Small intestine (tissue), 16 donors: ENCODE measurements at places on chromosomes 13 and 19. TPM values are rescaled to one million over a fixed set of nuclear protein-coding genes. Genes with fewer than 3 reads are reported as not detected.

Gene CCL25
- polyA plus RNA-seq, result 831 TPM

Gene SERPINE3
- not detected for polyA plus RNA-seq

DNA sequence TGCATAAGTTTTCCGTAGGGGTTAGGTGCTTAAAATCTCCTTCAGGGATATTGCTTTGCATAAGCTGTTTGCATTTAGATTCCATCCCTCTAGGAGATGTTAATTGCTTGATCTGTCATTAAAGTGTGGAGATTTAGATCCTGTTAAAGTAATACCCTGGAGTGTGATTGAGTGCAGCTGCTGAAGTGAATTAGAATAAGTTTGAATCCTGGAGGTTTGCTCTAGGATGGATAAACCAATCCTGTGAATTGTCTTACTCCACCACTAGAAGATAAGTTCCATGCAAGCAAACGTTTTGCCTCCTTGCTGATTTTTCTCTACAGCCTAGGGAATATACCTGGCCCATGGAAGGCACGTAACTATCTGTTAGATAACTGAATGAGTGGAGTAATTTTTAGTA, 1487.2 kb upstream of the PRR20A start:
- no peak for DNase-seq

DNA sequence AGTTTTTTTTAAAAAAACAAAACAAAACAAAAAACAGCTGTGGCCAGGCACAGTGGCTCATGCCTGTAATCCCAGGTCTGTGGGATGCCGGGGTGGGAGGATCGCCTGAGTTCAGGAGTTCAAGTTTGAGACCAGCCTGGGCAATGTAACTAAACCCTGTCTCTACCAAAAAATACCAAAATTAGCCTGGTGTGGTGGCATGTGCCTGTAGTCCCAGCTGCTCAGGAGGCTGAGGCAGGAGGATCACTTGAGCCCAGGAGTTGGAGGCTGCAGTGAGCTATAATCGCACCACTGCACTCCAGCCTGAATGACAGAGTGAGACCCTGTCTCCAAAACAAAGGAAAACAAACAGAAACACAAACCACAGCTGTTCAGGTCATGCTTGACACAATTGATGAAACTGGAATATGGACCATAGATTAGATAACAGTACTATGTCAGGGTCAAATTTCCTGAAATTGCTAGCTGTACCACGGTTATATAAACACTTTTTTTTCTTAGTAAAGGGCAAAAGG, 6.9 kb upstream of the ANGPTL4 start:
- peak; percentile 76 for DNase-seq

GRCh38 chr19:43743059-43743458, 11.7 kb downstream of the SMG9 start:
- DNase-seq, result no peak

Gene MAST3
- 27.0 TPM for polyA plus RNA-seq

Gene NEK5
- polyA plus RNA-seq, result not detected

GRCh38 chr19:35306473-35307246, 14.7 kb downstream of the MAG start:
- no peak for DNase-seq

- no peak for DNase-seq
Observed at GRCh38 chr19:24062190-24062589, 24.8 kb upstream of the ZNF254 start.

DNA sequence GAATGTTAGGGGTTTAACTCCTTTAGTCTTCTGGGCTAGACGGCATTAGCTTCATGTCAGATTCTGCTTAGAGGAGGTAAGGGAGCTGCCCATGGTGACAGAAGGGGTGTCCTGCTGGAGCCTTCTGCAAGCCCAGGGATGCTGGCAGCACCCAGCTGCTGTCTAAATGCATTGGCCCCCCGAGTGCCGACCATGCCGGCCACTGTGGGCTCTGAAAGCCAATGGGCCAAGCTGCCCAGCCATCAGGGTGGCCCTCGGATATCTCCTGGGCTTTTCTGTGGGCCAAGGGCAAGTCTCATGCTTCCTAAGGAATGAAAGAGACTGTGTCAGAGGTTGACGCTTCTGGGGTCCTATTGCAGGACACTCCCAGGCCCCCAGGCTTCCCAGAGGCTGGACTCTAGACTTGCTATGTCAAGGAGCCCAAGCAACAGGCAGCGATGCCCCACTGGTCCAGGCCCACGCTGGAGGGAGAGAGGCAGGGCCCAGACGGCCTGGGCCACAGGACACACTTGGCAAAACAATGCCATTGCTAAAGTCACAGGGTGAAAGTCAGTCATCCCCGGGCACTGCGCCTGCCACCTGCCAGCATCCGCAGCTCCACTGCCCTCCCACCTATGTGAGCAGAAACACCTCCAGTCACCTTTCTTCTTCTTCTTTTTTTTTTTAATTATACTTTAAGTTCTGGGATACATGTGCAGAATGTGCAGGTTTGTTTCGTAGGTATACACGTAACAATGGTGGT, 160.2 kb upstream of the GPR12 start:
- no peak for DNase-seq

- peak; percentile 58 for DNase-seq
Observed at GRCh38 chr13:24129914-24130774, 30.4 kb upstream of the SPATA13 start.

GRCh38 chr13:107234319-107235073, 666.6 kb upstream of the ARGLU1 start:
- no peak for DNase-seq

GRCh38 chr13:39452834-39453233, 150.2 kb downstream of the LHFPL6 start:
- DNase-seq, result no peak

DNA sequence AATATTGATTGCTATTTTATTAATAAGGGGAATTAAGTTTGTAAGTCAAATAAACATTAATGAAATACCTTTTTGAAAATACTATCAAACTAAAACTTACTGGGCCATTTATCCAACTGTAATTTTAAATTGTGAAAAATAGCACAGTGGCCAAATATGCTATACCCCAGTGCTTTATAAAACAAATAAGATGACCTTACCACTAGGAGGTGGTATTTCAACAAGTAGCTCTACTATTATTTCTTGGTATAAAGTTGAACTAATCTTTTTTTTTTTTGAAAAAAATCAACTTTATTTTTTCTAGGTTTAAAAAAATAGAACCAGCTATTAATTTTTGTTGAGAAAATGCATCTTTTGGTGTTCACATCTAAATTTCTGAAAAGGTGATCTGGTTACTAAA, 14.7 kb downstream of the LACC1 start:
- no peak for DNase-seq

GRCh38 chr13:99893567-99893966, 78.0 kb downstream of the ZIC5 start:
- no peak for DNase-seq

- no peak for DNase-seq
Observed at GRCh38 chr19:6227156-6227935, 52.4 kb downstream of the MLLT1 start.

DNA sequence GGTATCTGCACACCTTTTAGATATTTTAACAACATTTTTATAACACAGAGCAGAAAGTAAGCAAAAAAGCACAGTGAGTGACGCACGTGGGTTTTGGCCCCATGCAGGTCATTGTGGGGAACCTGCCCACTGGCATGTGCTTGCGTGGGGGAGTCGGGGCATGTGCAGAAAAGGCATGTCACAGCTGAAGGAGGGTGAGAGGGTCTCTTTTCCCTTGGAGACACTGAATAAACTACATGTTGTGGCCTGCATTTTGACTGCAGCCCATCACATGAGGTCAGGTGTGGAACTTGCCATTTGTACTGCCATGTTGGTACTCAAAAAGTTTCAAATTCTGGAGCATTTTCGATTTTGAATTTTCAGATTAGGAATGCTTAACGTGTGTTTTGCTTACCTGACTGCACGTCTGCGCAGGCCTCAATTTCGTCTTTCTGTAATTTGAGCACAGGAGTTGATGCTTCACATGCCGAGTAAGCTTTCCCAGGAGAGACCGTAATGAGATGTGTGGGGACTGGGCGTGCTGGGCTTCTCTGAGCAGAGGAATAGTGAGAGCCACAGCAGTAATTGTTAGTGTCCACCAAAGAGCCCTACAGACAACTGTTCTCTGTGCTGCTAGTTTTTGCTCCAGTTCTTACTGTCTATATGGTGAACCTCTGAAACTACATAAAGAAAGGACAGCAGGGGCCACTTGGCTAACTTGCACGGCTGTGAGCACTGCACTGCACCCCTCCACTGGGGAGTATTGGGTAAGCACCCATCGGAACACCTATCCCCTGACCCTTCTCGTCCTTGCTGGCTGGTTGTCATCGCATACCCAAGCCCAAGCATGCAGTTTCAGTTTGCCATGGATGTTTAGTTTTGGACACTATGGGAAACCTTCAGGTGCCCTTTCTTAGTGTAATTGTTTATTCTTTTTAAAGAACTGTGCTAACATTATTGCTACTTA, 72.9 kb upstream of the GPR183 start:
- no peak for DNase-seq

DNA sequence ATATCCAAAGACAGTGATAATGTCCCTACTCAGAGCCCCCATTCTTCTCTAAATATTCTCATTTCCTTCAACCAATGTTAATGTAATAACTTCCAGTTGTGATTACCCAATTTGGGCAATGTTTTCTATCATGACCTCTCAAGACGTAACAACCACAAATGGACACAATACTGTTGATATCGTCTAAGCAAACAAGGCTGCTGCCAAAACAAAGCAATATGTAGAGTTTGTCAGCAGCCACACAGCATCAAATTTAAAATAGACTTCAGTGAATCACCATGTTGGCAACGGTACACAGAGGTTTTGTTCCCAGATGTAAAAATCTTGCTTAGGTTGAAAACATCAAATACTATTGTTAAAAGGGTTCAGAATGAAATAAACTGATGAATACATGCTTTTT, 205.1 kb downstream of the DACH1 start:
- DNase-seq, result no peak

DNA sequence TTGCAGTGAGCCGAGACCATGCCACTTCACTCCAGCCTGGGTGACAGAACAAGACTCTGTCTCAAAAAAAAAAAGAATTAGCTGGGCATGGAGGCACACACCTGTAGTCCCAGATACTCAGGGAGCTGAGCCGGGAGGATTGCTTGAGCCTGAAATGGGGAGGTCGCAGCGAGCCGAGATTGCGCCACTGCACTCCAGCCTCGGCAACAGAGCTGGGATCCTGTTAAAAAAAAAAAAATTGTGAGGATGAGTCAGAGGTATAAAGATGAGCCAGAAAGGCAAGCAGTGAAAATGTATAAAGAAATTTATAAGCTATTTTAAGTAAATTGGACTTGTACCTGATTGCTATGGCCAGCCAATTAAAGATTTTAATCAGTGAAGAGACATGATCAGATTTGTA, 21.1 kb downstream of the KBTBD6 start:
- DNase-seq, result no peak

DNA sequence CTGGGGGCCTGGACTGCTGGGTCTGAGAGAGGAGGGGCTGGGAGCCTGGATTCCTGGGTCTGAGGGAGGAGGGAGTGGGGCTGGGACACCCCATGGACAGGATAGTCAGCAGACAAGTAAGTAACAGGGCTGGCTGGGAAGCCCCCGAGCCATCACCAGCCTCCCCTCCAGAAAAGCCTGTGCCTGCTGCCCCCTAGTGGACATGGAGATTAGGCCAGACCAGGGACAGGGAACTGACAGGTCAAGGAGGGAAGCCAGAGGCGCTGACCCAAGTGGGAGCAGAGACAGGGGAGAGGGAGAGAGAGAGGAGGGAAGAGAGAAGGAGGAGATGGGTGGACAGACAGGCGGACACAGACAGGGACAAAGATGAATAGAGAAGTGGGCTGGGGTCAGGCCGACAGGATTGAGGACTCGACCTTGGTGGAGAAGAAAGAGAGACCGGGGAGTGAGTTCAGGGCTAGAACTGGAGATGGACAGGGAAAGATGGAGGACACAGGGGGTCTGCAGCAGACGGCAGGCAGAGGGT, 6.7 kb upstream of the ERFL start:
- DNase-seq, result peak; percentile 71

Gene PNMA8A
- polyA plus RNA-seq, result 0.27 TPM

GRCh38 chr13:39577838-39578491, 25.0 kb downstream of the LHFPL6 start:
- no peak for DNase-seq
